ENCODE measurements at places on chromosomes 12 and 14. TPM values are rescaled to one million over a fixed set of nuclear protein-coding genes. Genes with fewer than 3 reads are reported as not detected.
A peak's percentile ranks its signal among the peaks of the same experiment; 100 is the strongest.

DNA sequence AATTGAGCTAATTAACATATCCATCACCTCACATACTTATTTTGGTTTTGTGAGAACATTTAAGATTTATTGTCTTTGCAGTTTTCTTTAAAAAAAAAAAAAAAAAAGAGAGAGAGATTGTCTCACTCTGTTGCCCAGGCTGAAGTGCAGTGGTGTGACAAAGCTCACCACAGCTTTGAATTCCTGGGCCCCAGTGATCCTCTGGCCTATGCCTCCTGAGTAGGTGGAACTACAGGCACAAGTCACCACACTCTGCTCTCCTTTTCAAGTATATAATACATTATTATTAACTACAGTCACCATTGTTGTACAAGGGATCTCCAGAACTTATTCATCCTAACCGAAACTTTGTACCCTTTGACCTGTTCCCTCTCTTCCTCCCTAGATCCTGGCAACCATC is 64.0 kb downstream of the NUMB start:
- H3K4me1 ChIP-seq: peaks cover 10% of the 10 kb centered on the region
- H3K4me3 ChIP-seq: no peak overlapping the region
- no peak overlapping the region for H3K27ac ChIP-seq
- no peaks in the 10 kb centered on the region for H3K27me3 ChIP-seq
- no peaks in the 10 kb centered on the region for H3K36me3 ChIP-seq

GRCh38 chr12:112130441-112130998 is 5.2 kb downstream of the TRAFD1 start:
- no peak overlapping the region for H3K4me3 ChIP-seq
- no peak overlapping the region for H3K27ac ChIP-seq
- DNase-seq: no peak
- H3K36me3 ChIP-seq: no peaks in the 10 kb centered on the region
- H3K27me3 ChIP-seq: no peaks in the 10 kb centered on the region

- DNase-seq: no peak
- peaks cover 18% of the 10 kb centered on the region for H3K4me1 ChIP-seq
- no peak overlapping the region for H3K4me3 ChIP-seq
- peak overlapping the region; percentile 53 for H3K27ac ChIP-seq
- H3K36me3 ChIP-seq: peaks cover 4% of the 10 kb centered on the region
Observed at GRCh38 chr12:103805655-103806360, 35.2 kb downstream of the NT5DC3 start.

- H3K27ac ChIP-seq: no peak overlapping the region
- H3K27me3 ChIP-seq: no peaks in the 10 kb centered on the region
- H3K36me3 ChIP-seq: no peaks in the 10 kb centered on the region
- no peak overlapping the region for H3K4me3 ChIP-seq
Observed at GRCh38 chr14:28784096-28785048, 17.8 kb downstream of the FOXG1 start.

DNA sequence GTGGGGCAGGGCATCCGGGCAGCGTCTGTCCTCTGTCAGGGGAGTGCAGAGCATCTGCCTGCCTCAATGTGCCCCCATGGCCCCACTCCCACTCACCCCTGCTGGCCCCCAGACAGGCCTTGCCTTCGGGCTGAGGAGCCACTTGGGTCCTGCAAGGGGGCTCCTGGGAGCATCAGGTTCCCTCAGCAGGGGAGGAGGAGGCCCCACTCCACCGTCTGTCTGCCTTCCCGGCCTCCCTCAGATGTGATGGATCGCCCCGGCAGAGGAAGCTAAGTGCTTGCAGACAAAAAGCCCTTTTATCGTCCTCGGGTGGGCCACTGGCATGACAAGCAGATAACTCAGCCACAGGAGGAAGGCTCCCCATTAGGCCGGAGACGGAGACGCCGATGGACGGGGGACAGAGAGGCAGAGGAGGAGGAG is 35.1 kb downstream of the NCOR2 start:
- no peak overlapping the region for H3K27ac ChIP-seq
- DNase-seq: no peak
- H3K36me3 ChIP-seq: peaks cover 3% of the 10 kb centered on the region
- H3K27me3 ChIP-seq: no peaks in the 10 kb centered on the region
- peaks cover 43% of the 10 kb centered on the region for H3K4me1 ChIP-seq
- no peak overlapping the region for H3K4me3 ChIP-seq

Gene CD69
- not detected for total RNA-seq

Gene GPR137C
- 2.7 TPM for total RNA-seq

Gene CPNE6
- total RNA-seq: not detected

Gene SPIC
- not detected for total RNA-seq

Gene OR4L1
- total RNA-seq: not detected
